Motor neuron (in vitro differentiated cells): ENCODE measurements at places on chromosomes 3 and 15. TPM values are rescaled to one million over a fixed set of nuclear protein-coding genes. Genes with fewer than 3 reads are reported as not detected.
A peak's percentile ranks its signal among the peaks of the same experiment; 100 is the strongest.

GRCh38 chr15:41567261-41567660, 8.2 kb downstream of the TYRO3 start:
- ATAC-seq, result no peak

DNA sequence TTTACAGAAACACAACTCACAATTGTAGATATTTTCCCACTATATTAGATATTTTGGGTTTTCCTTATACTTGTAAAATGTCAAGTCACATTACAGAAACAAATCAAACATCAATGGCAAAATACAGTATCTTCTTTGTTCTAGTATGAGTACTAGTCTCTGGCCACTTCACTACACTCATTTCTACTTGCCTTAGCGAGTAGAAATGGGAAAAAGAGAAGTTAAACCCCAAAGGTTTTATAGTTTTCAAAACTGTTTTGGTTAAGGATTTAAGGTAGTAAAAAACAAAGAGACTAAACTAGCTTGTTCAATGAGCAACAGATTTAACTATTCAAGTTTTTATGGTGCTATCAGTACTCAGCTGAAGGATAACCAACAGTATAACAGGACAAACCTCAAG, 81.7 kb downstream of the BTD start:
- no peak for ATAC-seq

The GAP43 gene
- 0.38 and 0.91 TPM in 2 replicates for total RNA-seq

The SLC12A8 gene
- 2.7 and 4.0 TPM in 2 replicates for total RNA-seq

DNA sequence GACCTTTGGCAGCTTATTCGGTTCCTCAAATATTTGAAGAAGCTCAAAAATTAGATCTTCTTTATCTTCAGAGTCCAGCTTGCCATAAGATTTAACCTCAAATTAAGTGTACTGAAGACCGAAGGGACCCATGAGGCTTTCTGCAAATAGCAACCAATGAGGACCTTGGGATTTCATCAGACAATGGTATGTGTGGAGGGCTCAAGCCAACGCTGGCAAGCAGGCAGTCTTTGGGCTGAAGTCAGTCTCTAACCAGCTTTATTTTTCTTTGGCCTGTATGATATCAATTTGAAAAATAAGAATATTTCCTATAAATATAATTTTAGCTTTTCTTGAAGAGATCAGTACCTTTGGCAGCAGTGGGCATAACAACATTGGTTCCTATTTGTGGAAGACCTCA, 692.7 kb downstream of the MCTP2 start:
- no peak for ATAC-seq

The NANOGP8 gene
- total RNA-seq, result not detected in 2 replicates

- no peak for ATAC-seq
Observed at GRCh38 chr3:139505829-139506386, 29.6 kb upstream of the RBP2 start.

DNA sequence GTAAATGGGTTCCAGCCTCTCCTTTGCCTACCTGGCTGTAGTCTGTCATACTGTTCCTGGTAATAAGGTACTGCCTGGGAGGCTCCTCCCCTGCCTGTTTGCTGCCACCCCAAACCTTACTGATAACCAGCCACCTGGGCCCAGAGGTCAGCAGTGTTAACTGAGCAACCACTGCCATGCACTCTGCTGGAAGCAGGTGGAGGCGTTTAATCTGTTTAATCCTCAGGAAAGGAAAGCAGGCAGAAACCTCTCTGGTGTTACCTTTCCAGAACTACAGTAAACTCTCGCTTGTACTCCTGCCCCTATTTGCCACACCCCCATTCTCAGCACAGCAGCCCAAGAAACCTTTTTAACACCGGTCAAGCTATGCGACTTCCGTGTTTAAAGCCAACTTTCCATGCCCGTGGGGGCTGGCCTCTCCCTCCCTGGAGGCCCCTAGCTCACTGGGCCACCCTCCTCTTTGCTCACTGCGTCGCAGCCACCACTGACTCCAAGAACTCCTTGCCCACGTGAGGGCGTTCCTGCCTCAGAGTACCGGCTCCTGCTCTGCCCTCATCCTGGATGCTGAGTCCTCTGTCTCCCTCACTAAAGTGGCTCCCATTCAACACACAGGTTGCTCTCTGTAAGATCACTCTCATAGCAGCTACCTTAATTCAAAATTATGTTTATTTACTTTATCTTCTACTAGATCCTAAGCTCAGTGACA, 8.3 kb downstream of the BDH1 start:
- peak; percentile 94 for ATAC-seq

DNA sequence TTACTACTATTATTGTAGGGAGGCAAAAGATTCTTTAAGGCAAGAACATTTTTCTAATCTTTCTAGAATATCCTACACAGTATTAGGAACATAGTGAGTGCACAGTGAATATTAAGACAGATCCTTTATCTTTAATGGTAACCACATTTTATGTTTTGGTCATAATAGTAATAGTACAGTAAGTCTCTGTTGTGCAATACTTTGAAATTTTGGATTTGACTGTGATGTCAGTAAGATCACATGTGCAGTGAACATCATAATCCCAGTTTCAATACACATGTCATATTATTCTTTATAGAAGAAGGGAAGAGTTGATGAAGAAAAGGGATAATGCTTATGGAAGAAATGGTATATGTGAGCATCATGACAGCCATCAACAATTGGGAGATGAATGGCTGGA, 10.7 kb downstream of the STT3B start:
- ATAC-seq, result no peak

- ATAC-seq, result no peak
Observed at GRCh38 chr3:112117415-112117814, 15.6 kb downstream of the GCSAM start.

GRCh38 chr3:25038271-25038670, 389.8 kb upstream of the RARB start:
- no peak for ATAC-seq

- no peak for ATAC-seq
Observed at GRCh38 chr3:50230794-50231125, 5.2 kb upstream of the GNAI2 start.
